ENCODE measurements at places on chromosomes 12 and 14. TPM values are rescaled to one million over a fixed set of nuclear protein-coding genes. Genes with fewer than 3 reads are reported as not detected.

GRCh38 chr12:24534622-24535021, 414.3 kb downstream of the BCAT1 start:
- DNase-seq = no peak

DNA sequence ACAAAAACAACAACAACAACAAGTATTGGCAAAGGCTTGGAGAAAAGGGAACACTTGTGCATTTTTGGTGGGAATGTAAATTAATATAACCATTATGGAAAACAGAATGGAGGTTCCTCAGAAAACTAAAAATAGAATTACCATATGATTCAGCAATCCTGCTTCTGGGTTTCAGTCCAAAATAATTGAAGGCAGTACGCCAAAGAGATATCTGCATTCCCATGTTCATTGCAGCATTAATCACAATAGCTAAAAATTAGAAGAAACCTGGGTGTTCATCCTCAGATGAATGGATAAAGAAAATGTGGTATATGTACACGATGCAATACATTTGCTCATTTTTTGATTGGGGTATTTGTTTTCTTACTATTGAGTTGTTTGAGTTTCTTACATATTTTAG, 813.0 kb downstream of the NRXN3 start:
- DNase-seq = no peak

GRCh38 chr14:79567306-79567705, 644.0 kb downstream of the DIO2 start:
- DNase-seq = no peak

DNA sequence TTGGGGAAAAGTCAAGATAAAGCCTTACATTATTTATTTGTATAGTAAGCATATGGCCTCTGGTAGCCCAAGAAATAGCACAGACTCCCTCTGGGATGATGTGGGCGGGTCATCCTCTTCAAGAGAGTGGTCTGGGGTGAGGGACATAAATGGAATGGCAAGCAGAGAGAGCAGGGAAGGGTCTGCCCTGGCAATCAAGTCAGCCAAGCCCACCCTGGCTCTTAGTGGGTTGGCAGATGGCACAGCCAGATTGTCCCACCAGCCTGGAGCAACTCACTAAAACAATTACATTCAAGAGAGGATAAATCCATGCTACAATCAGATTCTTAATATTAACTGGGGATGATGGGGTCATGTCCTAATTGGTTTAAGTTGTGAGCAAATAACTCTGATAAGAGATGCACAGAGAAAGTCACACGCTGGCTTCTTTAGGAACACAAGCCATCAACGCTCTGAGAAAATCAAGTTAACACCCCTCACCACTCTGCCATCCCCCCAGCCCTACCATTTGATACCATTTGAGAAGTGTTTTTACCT, 2.8 kb upstream of the PELI2 start:
- no peak for DNase-seq

- no peak for DNase-seq
Measured at GRCh38 chr12:127761880-127762279, 505.1 kb upstream of the TMEM132C start.

DNA sequence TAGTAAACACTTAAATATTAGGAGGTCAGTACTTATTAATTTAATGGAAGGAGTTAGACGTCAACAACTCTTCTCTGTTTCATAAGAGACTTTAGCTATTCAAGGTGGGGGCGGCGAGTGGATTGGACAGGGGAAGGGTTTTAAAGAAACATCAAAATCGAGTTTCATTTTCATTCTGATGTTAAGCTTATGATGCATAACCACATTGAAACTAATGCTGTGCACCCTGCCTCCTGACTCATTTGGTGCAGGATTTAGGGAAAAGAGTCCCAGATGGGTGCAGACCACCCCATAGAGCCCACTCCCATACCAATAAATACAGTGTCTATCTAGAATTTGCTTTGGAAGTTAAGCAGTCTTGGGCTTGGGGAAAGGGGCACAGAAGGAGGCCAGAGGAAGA, 7.4 kb downstream of the ZBTB39 start:
- no peak for DNase-seq

DNA sequence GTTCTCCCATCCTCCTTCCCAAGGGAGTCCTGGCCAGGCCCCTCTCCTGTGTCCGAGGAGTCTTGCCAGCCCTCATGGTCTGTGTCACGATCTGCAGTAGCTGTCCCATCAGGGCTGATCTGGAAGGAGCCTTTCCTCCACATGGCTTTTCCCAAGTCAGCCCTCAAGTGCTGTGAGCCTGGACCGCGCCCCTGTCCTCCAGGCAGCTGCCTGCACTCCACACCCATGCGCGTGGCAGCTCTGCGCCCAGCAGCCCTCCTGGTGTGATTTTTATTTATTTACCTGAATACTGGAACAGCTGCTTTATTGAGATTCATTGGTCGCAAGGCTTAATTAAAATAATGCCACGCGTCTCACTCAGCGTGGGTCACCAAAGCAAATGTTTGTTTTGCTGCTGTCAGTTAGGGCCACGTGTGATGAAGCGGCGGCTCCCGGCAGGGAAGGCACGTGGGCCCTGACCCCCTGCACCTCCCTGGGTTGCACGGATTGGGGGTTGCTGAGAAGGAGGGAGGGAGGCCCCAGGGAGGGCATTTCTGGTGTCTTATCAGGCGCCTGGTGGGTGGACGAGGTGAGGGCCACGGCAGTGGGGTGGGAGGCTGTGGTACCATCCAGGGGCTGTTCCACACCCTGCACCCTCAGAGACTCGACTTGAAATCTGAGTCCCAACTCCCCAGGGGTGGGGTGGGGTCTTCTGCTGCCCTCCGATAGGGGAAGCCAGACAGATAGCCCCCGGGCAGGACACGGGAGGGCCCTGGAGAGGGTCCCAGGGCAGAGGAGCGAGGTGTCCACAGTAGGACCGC, 206.3 kb upstream of the C14orf180 start:
- DNase-seq = no peak

- no peak for DNase-seq
Measured at GRCh38 chr14:96584907-96585671, 82.9 kb downstream of the PAPOLA start.

- no peak for DNase-seq
Measured at GRCh38 chr12:49972641-49973360, at the start of gene AQP6. TSS of gene AQP6 (plus strand) at chr12:49972947. CDS start at chr12:49973174, 227 bp downstream.

DNA sequence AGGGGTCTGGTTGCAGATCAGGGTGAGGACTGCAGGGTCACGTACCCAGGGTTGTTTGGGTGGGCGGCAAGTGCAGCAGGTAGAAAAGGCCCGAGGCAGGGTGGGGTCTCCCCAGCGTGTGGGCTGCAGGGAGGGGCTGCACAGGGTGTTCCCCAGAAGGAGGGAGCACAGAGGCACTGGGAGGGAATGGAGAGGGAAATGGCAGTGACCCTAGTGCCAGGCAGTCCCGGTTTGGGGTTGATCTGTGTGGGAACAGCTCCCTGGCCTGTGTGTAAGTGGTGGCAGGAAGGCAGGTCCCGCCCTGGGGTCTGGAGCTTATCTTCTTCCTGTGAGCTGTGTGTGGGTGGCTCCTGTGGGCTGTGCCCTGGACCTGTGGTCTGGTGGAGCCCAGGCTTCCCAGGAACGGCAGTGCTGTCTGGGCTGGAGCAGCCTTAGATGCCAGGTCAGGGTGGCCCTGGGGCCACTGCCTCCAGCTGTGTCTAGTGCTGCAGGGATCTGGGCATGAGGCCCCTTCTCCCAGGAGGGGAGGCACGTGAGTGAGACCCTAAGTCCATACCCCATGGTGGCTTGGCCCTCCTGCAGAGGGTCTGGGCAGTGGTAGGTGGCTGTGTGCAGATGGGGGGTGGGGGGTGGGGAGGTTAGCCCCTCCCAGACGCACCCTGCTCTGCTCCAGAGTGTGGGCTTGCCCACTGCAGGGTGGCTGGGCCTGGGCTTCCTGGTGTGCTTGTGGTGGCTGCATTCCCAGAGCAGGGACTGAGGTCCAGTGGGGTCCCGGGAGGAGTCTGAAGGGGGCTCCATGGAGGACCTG, 363.5 kb downstream of the TMEM121 start:
- no peak for DNase-seq

- no peak for DNase-seq
Measured at GRCh38 chr12:90304231-90304630, 595.6 kb upstream of the ATP2B1 start.

DNA sequence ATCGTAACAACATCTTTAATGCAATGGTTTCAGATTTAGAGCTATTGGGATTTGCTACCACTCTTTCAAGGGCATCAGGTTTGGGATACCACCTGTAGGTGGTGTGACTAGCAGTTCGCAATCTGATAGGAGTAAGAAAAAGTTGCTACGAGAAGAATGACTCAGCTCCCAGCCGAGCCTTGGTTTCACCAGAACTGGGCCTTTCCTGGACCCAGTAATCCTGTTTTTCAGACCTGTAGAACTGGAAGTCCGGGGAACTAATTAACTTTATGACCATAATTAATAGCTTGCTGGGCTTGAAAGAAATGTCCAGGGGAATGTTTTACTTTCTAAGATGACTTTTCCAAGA, 770 bp downstream of the ABHD4 start:
- no peak for DNase-seq

GRCh38 chr14:103549361-103550311, 12.8 kb downstream of the BAG5 start:
- DNase-seq = peak; percentile 93

The LBHD2 gene
- not detected for total RNA-seq

The ZBTB25 gene
- 7.0 TPM for total RNA-seq

Data from SJCRH30 (cell line).